NCI-H460 (cell line): ENCODE measurements at places on chromosomes 4 and X.

- DNase-seq, result no peak
Observed at GRCh38 chr4:75698162-75698962, 25.2 kb upstream of the G3BP2 start.

- no peak for DNase-seq
Observed at GRCh38 chr4:11488657-11489452, 60.2 kb upstream of the HS3ST1 start.

DNA sequence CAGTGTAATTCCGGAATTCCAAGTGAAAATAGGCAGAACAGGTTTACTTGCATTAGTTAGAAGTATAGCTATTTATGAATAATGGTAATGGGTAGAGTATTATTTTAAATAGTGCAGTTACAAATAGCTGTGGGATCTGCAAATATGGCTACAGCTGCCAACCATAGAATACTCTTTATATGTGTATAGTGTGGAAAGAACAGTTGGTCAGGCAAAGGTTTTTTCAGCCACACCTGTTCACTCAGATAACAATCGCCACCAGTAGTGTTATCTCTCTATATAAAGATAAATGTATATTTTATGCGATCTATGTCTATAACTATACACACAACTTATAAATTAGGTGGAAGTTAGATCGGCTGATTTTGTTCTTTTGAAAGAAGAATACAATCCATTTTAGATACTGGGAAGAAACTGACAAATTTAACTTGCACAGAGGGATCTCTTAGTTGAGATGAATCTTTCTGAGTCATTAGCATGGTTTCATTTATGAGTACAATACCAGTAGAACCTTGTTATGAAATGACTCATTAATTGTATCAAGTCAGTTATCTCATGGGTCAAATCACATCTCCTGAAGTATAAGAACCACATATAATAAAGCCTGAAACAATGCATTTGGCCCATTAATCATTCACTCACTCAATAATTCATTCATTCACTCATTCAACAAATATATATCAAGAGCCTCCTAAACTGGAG, 100.9 kb upstream of the NR3C2 start:
- DNase-seq, result no peak

GRCh38 chr4:123583043-123583442, 186.4 kb downstream of the SPRY1 start:
- no peak for DNase-seq

GRCh38 chr4:119025420-119025819, 110.2 kb upstream of the MYOZ2 start:
- peak; percentile 46 for DNase-seq

- DNase-seq, result no peak
Observed at GRCh38 chr4:99815597-99816011, 1.0 kb upstream of the DAPP1 start.

- DNase-seq, result no peak
Observed at GRCh38 chrX:109936114-109936513, 66.8 kb upstream of the TMEM164 start.

GRCh38 chr4:6368096-6368495, 98.4 kb downstream of the WFS1 start:
- no peak for DNase-seq

GRCh38 chr4:6128221-6128850, 72.0 kb downstream of the JAKMIP1 start:
- no peak for DNase-seq

DNA sequence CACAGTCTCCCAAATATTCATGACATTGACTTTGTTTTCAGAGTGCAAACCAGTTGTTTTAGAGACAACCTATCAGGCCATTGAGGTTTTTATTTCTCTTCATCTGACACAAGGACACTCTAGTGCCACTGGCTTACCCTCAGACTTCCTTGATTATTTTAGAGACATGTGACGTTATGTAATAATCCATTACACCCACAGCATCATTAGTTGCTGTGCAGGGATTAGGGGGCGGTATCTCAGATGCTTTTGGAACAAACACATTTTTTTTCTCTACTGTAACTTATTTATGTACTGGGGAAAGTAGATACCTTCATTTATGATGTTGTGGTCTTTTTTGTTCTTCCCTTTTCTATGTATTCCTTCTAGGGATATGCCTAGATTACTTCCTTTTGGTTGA, 2293.1 kb downstream of the PCDH7 start:
- DNase-seq, result no peak

DNA sequence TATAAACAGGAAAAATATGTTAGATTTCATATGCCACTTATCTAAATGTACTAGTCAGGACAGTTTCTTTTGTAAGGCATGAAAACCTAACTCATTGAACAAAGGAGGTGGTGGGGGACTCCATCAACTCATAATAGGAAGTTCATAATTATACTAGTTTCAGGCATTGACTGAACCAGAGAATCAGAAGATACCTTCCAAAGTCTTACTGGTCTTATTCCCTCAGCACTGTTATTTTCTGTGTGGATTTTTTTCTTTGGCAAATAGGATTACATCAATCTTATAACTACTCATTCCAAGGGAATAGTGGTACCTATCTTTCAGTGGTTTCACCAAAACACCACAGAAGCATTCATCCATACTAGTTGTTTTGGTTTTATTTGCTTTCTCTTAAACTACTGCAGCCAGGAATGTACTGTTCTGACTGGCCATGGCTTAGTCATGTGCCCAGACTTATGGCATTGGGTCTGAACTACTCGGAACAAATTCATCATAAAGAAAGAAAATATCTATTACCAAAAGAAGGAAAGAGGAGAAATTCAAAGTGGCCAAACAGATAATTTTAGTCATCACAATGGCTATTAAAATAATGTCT, 273.9 kb downstream of the ARAP2 start:
- DNase-seq, result no peak

DNA sequence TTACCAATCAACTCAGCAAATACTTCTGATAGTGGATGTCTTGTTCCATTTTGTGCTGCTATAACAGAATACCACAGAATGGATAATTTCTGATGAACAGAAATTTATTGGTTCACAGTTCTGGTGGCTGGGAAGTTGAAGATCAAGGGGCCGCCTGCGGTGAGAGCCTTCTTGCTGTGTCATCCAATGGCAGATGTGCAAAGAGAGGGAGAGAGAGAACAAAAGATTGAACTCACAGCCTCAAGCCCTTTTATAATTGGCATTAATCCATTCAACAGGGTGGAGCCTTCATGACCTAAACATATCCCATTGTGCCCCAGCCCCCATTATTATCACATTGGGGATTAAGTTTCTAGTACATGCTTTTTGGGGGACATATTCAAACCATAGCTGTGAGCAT, 86.1 kb downstream of the ADGRG4 start:
- DNase-seq, result no peak

DNA sequence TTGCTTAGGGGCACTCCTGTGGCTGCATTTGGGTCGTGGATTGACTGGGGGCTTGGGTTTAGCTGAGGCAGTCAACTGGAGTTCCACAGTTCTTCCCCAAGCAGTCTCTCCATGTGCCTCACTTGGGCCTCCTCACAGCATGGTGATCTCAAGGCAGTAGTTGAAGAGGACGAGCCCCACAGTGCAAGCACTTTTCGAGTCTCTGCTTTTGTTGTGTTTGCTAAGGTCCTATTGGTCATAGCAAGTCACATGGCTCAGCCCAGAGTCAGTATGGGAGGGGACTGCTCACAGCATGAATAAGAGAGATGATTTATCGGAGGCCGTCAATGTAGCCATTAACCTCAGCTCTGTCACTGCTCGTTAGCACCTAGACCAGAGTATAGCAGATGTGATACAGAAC, 29.7 kb downstream of the BMX start:
- no peak for DNase-seq

DNA sequence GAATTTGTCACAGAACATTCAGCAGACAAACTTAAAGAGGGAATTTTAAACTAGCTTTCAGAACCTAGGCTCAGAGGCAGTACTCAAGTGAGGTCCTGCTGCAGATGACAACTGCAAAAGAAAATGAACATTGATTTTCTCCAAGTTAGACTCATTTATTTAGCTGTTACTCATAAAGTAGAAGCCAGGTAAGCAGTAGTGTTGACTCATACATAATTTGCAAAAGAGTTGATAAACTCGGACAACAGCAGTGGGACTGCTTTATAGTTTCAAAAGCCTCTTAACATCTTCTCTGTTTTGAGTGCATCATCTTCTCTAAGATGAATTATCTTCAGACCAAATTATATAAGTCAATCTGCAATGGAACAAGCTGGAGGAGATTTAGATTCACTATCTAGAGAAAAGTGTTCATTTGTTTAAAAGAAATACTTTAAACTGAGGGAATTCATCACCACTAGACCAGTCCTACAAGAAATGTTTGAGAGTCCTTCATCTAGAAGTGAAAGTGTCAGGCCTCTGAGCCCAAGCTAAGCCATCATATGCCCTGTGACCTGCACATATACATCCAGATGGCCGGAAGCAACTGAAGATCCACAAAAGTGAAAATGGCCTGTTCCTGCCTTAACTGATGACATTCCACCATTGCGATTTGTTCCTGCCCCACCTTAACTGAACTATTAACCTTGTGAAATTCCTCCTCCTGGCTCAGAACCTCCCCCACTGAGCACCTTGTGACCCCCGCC, 49.5 kb downstream of the COQ2 start:
- DNase-seq, result no peak

GRCh38 chr4:148954011-148954749, 512.0 kb upstream of the NR3C2 start:
- no peak for DNase-seq

GRCh38 chr4:30295652-30296051, 424.5 kb upstream of the PCDH7 start:
- DNase-seq, result no peak

GRCh38 chr4:14615671-14616070, 386.6 kb upstream of the CPEB2 start:
- no peak for DNase-seq

- no peak for DNase-seq
Observed at GRCh38 chr4:25857403-25857802, 5.4 kb downstream of the SEL1L3 start.

DNA sequence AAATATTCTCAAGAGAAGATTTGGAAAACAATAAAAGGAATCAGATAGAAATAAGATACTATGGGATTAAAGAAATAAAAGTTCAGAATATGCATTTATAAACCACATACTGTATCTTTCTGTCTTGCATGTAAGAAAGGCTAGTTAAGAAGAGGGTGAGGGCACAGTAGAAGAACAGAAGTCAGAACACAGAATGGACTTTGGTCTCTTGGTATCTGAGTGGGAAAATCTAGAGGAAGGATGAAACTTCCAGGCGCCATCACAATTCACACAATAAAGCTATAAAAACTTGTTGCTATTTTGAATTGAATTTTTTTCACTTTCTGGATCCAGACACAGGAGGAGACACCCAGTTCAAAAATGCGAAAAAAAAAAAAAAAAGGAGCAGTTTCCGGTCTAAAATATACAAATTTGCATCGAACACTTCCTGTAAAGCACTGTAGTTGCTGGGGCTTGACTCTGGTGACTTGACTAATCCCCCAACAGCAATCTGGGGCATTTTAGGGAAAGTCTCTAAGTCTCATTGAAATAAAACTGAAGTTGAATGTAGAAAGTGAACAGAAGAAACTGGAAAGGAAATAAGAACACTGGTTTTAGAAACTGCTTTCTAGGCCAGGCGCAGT, 8.1 kb upstream of the NAAA start:
- DNase-seq, result no peak

GRCh38 chr4:145670422-145670821, 9.5 kb upstream of the C4orf51 start:
- DNase-seq, result no peak

DNA sequence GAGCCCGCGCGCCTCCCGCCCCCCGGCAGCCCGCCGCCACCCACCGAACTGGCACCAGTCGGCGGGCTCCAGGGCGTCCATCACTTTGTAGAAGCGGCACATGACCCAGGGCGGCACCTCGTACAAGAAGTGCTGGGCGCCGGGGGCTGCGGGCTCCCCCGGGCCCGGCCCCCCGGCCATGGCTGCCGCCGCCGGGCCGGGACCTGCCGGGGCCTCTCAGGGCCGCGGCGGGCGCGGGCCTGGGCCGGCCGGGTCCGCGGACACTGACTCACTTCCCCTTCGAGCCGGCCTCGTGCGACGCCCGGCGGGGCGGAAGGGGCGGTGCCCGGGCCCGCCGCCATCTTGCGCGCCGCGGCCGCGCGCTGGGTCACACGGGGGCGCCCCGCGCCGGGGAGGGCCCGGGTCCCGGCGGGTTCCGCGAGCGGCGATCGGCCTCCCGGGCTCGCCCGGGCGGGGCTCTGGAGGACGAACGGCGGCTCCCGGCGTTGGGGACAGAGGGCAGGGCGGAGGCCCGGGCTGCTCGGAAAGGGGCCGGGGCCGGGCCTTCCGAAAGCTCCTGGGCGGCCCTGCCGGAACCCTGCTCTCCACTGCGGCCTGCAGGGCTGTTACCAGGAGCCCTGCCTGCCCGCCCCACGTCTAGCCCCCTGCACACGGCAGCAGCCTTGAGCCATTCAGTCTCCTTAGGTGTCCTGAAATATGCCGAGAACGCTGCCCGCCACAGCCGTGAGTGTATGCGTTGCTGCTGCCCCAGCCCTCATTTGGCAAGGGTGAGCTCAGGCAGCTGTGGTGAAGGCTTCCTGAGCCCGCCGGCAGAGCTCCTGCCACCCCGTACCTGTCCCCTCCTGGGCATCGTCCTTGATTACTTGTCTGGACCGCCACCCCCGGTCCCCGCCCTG, at the start of gene IRAK1:
Gene IRAK1, minus strand, starts transcription at position 270 of the 896 bp plus-strand sequence. Its CDS starts 90 bp downstream, at position 180.
- peak; percentile 71 for DNase-seq

DNA sequence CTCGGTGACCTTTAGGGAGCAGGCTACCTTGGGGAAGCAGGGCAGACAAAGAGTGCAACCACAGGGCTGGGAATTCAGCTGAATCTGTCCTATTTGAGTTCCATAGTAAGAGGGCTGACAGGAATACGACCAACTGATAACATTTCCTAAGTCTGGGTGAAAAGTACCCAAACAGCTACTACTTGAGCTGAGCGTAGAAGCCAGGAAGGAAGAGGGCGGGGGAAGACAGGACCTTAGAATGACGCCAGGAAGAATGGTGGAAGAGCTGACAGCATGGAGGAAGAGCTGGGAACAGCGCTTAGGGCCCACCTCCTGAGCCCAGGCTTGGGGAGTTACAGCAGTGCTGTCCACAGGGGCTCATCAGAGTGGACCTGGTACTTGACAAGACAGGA, 14.4 kb downstream of the MECP2 start:
- DNase-seq, result no peak

DNA sequence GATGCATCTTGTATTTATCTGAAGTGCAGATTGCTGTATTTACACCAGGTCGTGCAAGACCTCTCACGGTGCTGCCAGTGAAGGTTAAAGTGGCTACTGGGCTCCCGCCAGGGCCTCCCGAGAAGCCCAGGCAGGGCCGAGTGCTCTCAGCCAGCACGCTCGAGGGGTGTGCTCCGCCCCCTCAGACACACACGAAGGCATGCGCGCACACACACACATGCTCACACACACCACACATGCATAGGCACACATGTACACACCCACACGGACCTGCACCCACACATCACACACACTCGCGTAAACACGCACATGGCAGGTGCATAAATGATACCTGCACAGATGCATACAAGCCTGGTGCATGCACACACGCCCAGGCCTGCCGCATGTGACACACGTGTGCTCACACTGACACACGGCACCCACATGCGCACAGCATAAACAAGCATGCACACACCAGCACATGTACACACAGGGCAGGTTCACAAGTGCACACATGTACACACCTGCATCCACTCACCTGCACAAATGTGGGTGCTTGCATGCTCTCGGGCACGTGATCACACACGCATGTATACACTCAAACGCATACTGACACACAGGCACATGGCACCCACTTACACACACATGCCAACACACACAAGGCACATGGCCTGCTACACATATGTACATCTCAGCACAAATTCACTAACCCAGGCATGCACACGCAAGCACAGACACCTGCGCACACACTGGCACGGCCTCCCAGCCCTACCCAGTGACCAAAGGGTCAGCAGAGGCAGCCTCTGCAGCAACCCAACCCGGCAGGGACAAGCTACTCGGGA, 71.6 kb downstream of the FAM53A start:
- DNase-seq, result no peak
